ENCODE measurements at places on chromosomes 6 and 20.

- H3K27me3 ChIP-seq: no peaks in the 10 kb centered on the region
- no peak overlapping the region for H3K27ac ChIP-seq
- H3K4me3 ChIP-seq: no peak overlapping the region
- no peaks in the 10 kb centered on the region for H3K4me1 ChIP-seq
- DNase-seq: no peak
Observed at GRCh38 chr6:125252891-125253290, 48.9 kb downstream of the HDDC2 start.

- H3K27ac ChIP-seq: no peak overlapping the region
- no peaks in the 10 kb centered on the region for H3K36me3 ChIP-seq
- no peaks in the 10 kb centered on the region for H3K4me1 ChIP-seq
- peaks cover 10% of the 10 kb centered on the region for H3K27me3 ChIP-seq
Observed at GRCh38 chr20:54113566-54113965, 43.2 kb upstream of the BCAS1 start.

GRCh38 chr20:59735917-59736316 lies 131.6 kb downstream of the PHACTR3 start:
- DNase-seq: no peak
- H3K4me1 ChIP-seq: no peaks in the 10 kb centered on the region
- H3K27me3 ChIP-seq: peaks cover 18% of the 10 kb centered on the region

- no peaks in the 10 kb centered on the region for H3K27me3 ChIP-seq
- peak; percentile 18 for DNase-seq
- peaks cover 4% of the 10 kb centered on the region for H3K4me1 ChIP-seq
- H3K36me3 ChIP-seq: no peaks in the 10 kb centered on the region
- no peak overlapping the region for H3K4me3 ChIP-seq
Observed at GRCh38 chr20:4956200-4956810, 45.0 kb downstream of the SLC23A2 start.

DNA sequence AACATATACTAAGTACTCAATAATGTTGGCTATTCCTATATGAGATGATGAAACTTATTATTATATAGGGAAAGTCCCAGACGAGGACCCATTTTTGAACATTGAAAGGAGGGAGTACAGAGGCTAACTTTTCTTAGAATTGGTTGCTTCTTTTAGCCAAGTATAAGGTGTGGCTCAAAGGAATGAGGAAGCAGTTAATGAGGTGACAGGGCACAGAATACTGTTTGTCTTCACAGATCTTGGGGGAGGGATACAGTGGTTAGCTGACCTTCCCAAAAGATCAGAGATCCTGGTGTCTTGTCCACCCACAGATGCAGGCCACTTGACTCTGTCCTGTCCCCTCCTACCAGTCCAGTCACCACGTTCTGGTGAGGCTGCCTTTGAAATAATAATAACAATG lies 67.8 kb upstream of the EPB41L1 start:
- no peak overlapping the region for H3K27ac ChIP-seq
- H3K4me3 ChIP-seq: no peak overlapping the region
- DNase-seq: no peak
- H3K36me3 ChIP-seq: no peaks in the 10 kb centered on the region

Data from T-cell (primary cell).